A172 (cell line): ENCODE measurements at places on chromosomes 6 and 20. TPM values are rescaled to one million over a fixed set of nuclear protein-coding genes. Genes with fewer than 3 reads are reported as not detected.
A peak's percentile ranks its signal among the peaks of the same experiment; 100 is the strongest.

GRCh38 chr6:168578036-168578435, 137.1 kb downstream of the SMOC2 start:
- DNase-seq: no peak

GRCh38 chr6:8027965-8028651, 36.1 kb downstream of the BLOC1S5 start:
- peak; percentile 6 for DNase-seq

ZBP1 gene
- 0.14 TPM in 1 of 2 replicates, not detected in the other for total RNA-seq

GRCh38 chr20:145877-146276, 3.5 kb downstream of the DEFB126 start:
- no peak for DNase-seq

DNA sequence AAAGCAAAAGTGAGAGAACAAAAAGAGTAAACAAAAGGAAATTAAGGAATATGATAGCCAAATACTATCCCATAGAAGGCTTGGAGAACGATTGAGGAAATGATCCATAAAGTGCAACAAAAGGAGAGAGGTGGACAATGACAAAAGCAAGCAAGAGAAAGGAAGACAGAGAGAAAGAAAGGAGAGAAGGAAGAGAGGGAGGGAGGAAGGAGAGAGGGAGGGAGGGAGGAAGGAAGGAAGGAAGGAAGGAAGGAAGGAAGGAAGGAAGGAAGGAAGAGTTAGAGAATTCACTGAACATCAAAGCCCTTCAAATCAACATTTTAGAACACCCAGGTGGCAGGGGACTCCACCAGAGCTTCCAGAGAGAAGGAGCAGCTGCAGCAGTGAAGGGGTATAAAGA, 185.0 kb downstream of the SYNDIG1 start:
- no peak for DNase-seq

- no peak for DNase-seq
Observed at GRCh38 chr6:148479497-148479896, 136.9 kb downstream of the SASH1 start.

DNA sequence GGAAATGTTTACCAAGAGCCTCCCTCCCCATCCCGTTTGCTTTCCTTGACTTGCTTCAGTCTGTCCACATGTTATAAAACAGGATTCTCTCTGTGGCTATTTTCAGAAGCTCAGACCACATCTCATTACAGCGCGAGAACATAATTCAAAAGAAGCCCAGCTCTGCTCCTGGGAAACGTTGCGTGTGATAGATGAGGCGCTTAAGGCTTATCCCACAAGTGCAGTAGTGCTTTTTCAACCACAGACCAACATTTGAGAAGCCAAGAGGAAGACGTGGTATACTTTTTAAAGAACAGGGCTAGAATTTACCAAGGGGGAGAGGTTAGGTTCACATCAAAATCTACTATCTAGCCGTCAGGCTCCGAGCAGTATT, 239.5 kb downstream of the SLC24A3 start:
- DNase-seq: no peak

DNA sequence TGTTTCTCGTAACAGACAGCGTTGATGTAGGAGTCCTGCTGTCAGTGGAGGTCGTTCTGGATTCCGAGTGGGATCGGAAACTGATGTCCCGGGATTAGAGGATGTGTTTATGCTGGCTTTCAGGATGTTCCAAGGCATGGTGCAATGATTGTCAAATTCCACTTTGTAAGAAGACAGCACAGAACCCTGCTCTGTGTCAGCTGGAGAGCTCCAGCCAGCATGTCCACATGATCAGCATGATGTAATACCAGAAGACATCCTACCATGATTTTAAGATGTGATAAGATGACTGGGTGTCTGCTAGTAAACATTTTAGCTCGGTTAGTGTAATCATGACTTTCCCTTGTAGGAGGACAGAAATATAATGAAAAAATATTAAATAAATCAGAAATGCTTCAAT, 20.3 kb downstream of the ENPP1 start:
- no peak for DNase-seq

DYNLT1 gene
- 128 and 154 TPM in 2 replicates for total RNA-seq

GJA1 gene
- 59.4 and 65.3 TPM in 2 replicates for total RNA-seq

ACTL10 gene
- not detected in 2 replicates for total RNA-seq
